ENCODE measurements at places on chromosomes 5 and 9.

DNA sequence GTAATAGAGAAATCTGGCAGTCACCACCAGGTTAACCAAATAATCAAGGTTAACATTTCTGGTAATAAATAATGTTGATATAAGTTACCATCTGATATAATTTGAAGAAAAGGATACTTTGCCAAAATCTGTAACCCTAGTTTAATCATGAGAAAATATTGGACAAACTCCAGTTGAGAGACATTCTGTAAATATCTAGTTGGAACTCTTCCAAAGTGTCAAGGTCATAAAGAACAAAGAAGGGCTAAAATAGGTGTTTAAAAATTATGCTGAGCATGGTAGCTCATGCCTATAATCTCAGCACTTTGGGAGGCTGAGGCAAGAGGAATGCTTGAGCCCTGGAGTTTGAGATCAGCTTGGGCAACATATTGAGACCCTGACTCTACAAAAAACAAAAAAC, 253.3 kb downstream of the MRPS30 start:
- no peak for DNase-seq

DNA sequence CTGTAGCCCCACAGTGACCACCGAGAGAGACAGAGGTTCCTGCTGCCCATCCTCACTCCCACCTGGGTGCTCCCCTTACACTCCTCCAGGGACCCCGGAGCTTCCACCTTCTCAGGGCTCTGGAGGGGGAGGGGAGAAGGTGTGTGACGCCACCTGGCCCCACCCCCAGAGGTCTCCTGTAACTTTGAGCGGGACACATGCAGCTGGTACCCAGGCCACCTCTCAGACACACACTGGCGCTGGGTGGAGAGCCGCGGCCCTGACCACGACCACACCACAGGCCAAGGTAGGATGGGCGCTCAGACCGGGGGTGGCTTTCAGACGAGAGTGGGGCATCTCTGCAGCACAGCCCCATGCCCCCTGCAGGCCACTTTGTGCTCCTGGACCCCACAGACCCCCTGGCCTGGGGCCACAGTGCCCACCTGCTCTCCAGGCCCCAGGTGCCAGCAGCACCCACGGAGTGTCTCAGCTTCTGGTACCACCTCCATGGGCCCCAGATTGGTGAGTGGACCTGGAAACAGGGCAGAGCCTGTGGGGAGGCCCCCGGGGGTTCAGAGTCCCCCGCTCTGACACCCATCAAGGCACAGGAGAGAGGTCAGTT, 4.5 kb downstream of the MAMDC4 start:
- no peak for DNase-seq

DNA sequence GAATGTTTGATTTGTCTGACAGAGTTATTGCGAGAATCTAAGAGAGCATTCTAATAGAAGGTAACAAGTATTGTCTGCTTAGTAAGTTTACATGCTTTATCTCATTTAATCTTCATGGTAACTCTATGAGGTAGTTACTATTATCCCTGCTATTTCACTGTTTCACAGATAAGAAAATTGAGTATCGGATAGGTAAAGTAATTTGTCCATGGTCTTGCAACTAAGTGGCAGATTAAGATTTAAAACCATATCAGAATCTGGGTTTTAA, 118.2 kb downstream of the SNCAIP start:
- DNase-seq = no peak

- DNase-seq = no peak
These were observed 203.1 kb downstream of the SAXO1 start for GRCh38 chr9:18829873-18830272.

- no peak for DNase-seq
These were observed 89.1 kb upstream of the FBXW11 start for GRCh38 chr5:172095368-172096206.

DNA sequence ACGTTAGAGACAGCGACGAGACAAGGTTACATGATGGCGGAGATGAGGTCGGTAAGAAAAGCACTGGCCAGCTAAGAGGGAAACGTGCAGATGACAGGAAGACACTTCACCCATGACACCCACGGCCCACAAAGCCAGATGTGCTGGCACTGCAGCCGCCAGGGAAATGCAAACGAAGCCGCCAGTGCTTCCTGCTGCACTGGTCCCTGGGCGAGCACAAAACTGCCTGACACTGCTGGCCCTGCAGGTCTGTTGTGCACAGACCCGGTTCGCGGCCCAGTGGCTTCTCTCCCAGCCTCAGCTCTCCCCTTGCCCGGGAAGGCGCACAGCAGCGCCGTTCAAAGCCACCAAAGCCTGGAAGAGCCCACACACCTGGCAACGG, 20.3 kb downstream of the QSOX2 start:
- DNase-seq = no peak

DNA sequence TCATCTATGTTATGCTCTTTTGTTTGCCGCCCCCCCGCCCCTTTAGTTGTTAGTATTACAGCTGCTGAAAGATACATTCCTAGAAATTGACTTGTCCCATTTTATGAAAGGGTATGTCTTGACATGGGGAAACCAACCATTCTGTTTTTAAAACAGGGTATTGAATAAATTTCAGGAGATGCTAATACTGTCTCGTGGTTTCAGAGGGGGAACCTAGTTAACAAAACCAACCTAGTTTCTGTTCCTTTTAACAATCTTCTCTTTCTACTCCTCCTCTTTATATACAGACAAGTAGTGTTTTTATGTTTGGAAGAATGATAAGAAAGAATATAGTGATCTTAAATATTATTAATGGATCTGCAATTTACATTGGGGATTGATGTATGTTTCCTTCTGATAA, 3.5 kb downstream of the PIP5K1B start:
- DNase-seq = no peak

- no peak for DNase-seq
These were observed 95.3 kb upstream of the COL5A1 start for GRCh38 chr9:134546246-134546731.

DNA sequence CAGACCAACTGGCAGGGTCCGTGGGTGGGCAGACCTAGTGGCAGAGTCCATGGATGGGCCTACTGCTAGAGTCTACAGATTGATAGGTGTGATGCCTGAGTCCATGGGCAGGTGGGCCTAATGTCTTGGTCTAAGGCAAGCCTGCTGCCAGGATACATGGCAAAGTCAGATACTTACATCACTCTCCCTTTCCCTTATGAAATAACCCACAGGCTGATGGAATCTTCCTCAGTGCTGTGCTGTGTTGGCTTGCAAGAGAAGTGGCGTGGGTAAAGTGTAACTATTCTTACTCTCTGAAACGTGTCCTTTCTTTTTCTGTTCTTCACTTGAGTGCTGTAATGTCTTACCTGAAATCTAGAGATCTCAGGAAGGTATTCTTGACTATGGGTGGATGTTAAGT, 67.3 kb upstream of the ADRB2 start:
- no peak for DNase-seq

- no peak for DNase-seq
These were observed 259.5 kb upstream of the ARRDC3 start for GRCh38 chr5:91642581-91642980.

GRCh38 chr9:130728721-130729120, 35.1 kb downstream of the EXOSC2 start:
- no peak for DNase-seq

GRCh38 chr5:151456321-151456940, 9.0 kb downstream of the SLC36A1 start:
- no peak for DNase-seq

- no peak for DNase-seq
These were observed 2.2 kb downstream of the DCP2 start for GRCh38 chr5:112978836-112979235.

All from SK-N-SH (cell line).